ENCODE measurements at places on chromosomes 4 and X.
A peak's percentile ranks its signal among the peaks of the same experiment; 100 is the strongest.

GRCh38 chrX:48903290-48903689, 5.6 kb downstream of the PQBP1 start:
- no peak for DNase-seq

- DNase-seq = no peak
These were observed 99.3 kb upstream of the PRKG2 start for GRCh38 chr4:81314196-81314896.

DNA sequence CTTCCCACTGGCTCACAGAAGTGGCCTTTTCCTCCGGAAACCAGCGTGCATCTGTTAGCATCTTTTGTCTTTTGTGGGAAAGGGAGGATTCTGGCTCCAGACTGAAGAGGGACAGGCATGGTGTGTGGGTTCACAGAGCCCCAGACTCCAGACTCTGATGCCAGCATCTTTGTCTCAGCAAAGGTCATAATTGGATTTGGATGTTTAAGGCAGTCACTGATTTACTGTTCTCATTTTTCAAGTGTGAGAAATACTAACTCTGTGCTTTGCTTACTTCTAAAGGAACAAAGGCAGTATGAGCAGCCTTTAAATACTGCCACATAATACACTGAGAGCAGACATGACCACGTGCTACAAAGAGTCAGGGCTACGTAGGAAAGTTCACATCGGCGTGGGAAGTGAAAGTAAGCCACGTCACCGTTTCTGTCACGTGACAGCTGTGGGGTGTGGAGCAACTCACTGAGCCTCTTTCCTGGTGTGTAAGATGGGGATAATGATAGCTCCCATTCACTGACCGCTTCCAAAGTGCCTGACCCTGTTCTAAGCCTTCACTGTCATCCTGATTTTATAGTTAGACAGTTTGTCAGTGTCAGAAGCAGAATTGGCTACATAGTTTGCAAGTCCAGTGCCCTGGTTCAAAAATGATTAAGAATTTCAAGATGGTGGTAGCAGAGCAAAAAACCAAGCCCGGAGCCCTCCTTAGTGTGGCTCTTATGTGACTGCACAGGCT, 24.8 kb upstream of the TMSB4X start:
- peak; percentile 75 for DNase-seq

DNA sequence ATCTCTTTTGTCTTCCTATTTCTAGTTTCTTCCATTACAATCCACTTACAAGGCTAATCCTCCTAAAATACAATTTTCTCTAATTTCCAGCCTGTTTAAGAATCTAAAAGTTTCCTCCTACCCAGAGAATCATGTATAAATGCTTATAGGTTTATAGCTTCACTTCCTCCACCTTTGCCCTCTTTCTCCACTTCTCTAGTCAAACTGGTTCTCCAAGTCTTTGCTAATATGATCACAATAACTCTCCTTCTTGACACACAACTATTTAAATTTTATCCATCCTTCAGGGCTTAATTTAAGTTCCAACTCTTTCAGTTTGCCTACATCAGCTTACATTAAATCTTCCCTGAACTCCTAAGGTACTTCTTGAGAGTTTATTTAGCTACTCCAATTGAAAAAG, 69.2 kb downstream of the RPS6KA6 start:
- DNase-seq = no peak

- no peak for DNase-seq
These were observed 445.9 kb downstream of the TLL1 start for GRCh38 chr4:166318810-166319525.

DNA sequence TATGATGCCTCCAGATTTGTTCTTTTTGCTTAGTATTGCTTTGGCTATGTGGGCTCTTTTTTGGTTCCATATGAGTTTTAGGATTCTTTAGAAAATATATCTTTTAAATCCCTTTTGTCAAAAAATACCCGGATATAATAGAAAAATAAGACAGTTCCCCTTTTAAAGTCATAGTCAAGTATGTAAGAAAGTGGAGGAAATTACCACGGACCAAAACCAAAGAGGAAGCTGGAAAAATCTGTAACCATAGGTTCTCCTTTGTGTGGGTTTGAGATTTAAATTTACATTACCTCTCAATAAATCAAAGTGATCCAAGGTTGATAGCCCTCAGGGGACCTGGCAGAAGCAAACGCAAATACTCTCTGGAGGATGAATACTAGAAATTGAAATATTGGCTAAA, 58.3 kb upstream of the PACRGL start:
- no peak for DNase-seq

- no peak for DNase-seq
These were observed 84.8 kb upstream of the EDNRA start for GRCh38 chr4:147396105-147396504.

DNA sequence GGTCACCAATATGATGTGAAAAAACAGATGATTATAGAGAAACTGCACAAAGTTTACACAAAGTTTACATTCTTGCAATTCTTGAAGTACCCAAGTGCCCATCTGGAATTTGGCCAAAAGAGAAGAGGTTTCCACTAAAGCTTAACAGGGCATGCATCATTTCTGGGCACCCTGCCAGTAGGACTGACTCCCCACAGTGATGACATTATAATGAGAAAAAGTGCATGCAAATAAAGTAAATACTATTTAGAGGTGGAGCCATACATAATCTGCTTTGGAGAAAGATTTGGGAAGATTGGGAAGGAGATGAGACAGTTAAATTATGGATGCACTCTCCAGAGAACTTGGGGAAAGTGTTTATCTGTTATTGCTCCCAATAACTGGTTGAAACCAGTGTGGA, 93.7 kb upstream of the TRPC3 start:
- no peak for DNase-seq

- no peak for DNase-seq
These were observed 2.4 kb downstream of the PALLD start for GRCh38 chr4:168499241-168499640.

GRCh38 chr4:187726485-187726884, 269.1 kb upstream of the ZFP42 start:
- no peak for DNase-seq

- DNase-seq = no peak
These were observed 69.9 kb downstream of the ARHGAP10 start for GRCh38 chr4:147801820-147802219.

DNA sequence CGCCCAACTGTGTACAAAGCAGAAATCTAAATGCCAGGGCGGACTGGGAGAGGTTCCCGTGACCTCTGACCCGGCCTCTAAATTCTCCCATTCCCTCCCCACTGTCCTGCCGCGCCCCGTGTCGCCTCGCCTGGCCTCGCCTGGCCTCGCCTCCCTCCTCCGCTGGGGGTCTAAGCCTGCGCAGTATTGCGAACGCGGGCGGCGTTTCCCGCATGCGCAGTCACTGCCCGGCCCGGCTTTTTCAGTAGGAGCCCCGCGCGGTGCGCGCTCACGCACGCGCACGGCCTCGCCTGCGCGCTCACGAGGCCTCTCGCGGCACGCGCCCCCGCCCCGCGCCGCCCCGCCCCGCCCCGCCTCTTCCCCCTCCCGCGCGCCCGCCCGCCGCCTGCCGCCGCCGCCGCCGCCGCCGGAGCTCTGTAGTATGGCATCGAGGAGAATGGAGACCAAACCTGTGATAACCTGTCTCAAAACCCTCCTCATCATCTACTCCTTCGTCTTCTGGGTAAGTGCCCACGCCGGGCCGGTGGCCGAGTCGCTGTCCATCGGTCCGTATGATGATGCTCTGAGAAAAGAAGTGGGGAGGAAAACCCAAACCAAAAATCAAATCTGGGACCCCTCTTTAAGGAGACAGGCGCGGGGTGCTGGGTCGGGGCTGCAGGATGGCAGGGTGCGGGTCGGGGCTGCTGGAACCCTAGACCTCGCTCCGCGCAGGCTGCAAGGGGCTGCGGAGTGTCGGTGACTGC, at the start of gene TSPAN7:
Gene TSPAN7, plus strand, starts transcription at position 417 of the 743 bp plus-strand sequence. Its CDS starts 5 bp downstream, at position 422.
- DNase-seq = peak; percentile 80

- peak; percentile 15 for DNase-seq
These were observed 142.0 kb downstream of the RTL3 start for GRCh38 chrX:78517124-78517523.

DNA sequence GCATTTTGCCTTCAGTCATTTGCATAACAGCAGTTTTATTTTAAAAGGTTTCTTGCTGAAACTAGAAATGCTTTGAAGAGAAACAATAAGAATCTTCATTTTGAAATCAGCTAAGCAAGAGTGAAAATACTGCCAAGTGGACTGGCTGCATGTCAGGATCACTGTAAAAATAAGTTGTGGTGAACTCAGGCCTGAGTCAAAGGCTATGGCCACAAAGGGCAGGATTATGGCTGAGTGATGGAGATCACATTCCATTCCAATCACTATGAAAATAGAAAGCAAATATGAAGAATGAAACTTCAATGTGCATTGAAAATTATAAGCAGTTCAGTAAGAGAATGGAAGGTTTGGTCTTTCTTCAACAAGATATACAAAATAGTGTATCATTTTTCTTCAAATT, 224.5 kb downstream of the PCDH18 start:
- no peak for DNase-seq

GRCh38 chr4:188015025-188015940, 19.7 kb downstream of the ZFP42 start:
- no peak for DNase-seq

DNA sequence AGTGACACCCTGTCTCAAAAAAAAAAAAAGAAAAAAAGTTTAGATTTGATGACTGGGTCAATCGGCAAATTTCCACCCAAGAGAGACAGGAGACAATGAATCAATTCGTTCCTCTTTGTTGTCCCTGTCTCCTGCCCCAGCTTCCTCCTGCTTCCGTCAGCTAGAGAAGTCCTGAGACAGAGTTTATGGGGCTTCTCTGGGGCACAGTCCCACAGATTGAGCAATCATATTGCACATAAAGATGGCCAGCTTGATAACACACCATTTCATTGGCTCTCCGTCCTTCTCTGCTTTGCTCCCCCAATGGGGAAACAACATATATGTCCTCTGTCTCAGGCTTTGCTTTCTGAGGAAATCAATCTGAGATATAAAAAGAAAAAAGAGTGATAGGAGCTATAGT, 78.4 kb upstream of the FUNDC1 start:
- no peak for DNase-seq

DNA sequence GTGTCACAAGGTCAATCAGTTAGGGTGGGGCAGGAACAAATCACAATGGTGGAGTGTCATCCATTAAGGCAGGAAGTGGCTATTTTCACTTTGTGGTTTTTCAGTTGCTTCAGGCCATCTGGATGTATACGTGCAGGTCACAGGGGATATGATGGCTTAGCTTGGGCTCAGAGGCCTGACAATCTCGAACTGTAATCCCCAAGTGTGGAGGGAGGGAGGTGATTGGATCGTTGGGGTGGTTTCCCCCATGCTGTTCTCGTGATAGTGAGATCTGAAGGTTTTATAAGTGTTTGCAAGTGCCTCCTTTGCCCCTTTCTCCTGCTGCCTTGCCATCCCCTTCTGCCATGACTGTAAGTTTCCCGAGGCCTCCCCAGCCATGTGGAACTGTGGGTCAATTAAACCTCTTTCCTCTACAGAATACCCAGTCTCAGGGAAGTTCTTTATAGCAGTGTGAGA, 36.7 kb upstream of the STS start:
- DNase-seq = no peak

DNA sequence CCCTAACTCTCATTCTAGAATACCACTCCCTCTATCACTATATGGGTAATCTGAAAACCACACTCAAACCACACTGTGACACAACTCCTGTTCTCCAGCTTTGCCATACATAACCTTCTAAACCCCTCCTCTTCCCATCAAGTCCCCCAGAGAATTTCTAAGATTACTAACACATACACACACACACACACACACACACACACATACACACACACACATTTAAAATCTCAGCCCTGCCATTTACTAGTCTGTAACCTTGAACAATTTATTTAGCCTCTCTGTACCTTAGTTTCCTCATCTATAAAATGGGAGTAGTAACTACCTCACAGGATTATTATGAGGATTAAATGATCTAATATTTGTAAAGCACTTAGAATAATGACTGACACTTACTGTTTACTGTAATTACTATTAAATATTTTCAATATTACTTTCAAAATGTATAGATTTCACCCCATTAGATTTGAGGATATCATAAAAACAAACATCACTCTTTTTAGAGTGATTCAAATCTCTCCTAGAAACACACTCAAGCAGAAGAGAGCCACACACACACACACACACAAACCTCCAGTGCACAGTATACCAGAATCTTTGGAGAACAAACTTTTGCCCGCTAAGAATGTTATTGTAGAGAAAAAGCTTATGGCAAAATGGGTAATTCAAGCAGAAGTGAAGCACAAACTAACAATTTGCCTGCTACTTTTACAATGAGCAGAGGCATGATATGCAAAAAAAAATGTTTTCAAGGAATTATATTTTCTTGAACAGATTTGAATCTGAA, 3.8 kb downstream of the ANKRD50 start:
- no peak for DNase-seq

DNA sequence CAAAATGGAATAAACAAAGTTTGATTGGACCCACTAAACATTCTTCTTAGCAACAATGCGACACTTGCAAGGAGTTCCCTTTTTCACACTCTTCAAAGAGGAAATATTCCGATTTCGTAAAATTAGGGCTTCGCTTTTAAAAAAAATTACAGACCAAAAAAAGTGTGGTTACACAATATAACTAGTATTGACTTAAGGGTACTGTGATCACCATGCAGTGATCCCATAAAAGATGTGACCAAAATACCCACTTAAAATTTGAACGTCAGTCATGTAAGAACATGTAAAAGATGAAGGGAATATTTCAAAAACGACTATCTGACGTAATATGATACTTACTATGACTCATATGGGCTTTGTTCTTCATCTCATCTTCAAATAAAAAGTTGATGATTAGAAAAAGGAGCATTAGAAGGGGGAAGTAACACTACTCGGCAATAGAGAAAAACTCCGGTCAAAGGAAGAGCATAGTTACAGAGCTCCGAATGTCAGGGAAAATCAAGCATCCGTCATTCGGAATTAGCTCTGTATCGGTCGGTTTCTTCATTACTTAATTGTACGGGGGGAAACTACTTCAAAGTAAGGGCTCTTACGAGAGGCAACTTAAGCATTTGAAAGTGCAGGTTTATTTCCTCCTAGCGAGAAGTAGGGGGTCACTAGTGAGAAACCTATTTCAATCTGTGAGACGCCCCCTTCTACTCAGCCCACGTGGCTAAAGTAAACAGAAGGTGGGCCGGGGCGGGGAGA, 1.3 kb upstream of the TET2 start:
- DNase-seq = no peak

GRCh38 chr4:145199051-145199716, 18.8 kb upstream of the OTUD4 start:
- DNase-seq = no peak

- DNase-seq = no peak
These were observed 152.6 kb downstream of the MID1 start for GRCh38 chrX:10467793-10468192.

GRCh38 chr4:24763631-24764297, 31.6 kb upstream of the SOD3 start:
- no peak for DNase-seq

DNA sequence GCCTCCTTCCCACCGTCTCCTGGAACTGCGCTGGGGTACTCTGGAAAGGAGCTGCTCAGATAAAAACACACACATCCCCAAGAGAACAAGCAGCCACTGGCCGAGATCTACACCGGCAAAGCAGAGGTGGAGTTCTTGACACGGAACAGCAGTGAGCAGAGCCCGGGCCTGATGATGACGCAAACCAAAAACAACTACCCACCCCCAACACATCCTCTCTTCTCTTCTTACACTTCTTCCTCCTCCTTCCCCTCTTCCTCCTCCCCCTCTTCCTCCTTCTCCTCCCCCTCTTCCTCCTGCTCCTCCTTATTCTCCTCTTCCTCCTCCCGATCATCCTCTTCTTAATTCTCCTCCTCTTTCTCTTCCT, 4.6 kb downstream of the PNMA5 start:
- no peak for DNase-seq
